ENCODE measurements at places on chromosomes 12 and 14. TPM values are rescaled to one million over a fixed set of nuclear protein-coding genes. Genes with fewer than 3 reads are reported as not detected.

DNA sequence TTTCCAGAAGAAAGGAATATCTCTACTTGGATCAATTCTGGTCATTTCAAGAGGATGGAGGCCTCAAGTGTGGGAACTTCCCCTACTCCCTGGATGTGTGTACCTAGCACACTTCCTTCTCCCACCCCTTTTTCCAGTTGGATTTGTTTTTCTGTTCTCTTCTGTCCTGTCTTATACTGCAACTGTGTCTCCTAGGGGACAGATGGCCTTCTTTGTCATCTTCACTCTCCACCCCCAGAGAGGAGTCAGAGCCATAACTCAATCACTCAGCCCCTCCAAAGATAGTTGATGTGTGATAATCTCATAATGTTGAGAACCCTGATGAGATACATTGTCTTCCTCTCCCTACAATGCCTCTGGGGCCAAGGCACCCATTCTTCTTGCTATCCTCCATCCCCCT lies 2.1 kb upstream of the DTX3 start:
- DNase-seq: no peak

DNA sequence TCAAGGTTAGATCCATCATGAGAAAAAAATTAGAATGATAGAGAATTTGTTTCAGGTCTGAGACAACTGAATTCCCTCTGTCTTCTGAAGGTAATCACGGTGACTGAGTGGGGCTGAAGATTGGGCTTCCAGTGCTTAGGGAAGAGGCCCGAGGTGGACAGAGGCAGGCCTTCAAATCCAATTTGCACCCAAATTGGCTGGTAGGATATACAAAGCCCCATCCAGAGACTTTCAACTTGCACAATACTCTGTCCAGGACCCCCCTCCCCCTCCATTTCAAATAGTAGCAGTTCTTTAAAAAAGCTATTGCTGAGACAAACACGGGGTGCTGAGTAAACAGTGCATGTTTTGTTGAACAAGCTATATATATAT lies 3.6 kb upstream of the FOXG1 start:
- DNase-seq: no peak

GRCh38 chr12:60349232-60349978 lies 753.6 kb downstream of the SLC16A7 start:
- no peak for DNase-seq

DNA sequence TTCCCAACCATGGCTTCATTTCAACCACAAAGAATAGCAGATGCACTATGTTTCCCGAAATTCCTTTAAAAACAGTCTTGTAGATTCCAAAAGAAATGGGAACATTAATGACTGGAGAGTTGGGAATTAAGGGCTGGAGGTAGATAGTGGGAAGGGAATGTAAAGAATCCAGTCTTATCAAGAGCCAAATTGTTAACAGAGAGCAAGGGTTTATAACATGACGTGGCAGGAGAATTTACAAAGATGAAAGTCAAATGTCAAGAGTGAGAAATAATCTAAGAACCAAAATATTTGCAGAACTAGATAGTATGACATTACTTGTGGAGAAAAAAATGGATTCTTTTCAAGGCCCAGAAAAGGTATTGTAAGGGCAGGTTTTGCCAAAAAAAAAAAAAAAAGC lies 200.9 kb downstream of the GRIN2B start:
- no peak for DNase-seq

DNA sequence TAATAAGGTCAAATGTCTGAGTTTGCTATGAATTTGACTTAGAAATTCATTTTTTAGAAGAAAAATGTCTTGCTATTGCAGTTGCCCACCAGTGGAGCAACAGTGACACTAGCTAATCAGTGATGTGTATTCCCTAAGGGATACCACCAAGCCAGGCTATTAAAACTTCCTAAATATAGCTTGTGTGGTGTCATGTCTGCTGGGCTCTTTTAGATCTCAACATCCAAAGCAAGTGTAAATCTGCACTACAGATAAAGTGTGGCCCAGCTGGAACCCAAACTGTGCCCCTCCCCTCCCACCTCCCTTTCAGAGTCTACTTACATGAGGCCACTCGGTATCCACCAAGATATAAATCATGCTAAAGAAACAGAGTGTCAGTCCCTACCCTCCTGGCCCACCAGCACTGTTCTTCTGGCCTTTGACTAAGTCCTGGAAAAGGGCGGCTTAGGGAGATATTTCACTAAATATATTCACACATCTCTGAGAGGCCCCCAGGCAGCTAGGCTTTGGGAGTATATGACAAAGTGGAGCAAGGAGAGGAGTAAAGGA lies 53.8 kb downstream of the SLC35F4 start:
- no peak for DNase-seq

DNA sequence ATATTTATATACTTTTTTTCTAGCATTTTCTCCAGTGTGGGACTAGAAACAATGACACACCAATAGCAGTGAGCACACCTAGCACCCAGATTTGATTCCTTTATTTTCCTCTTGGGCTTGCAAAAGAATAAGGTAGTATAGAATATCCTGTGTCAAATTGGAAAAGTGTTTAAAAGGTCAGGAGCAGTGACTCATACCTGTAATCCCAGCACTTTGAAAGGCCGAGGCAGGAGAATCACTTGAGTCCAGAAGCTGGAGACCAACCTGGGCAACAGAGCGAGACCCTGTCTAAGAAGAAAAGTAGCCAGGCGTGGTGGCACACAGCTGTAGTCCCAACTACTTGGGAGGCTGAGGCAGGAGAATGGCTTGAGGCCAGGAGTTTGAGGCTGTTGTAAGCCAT lies 53.8 kb upstream of the SGPP1 start:
- no peak for DNase-seq

DNA sequence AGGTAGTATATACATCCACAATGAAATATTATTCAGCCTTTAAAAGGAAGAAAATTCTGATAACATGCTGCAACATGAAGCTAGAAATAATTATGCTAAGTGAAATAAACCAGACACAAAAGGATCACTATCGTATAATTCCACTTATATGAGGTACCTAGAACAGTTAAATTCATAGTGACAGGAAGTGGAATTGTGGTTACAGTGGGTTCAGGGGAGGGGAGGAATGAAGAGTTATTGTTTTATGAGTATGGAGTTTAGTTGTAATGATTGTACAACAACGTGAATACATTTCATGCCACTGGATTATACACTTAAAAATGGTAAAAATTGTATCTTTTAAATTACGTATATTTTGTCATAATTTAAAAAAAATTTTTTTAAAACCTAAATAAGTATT lies 21.0 kb downstream of the EEA1 start:
- DNase-seq: no peak

Gene RBM25
- 22.7 TPM for total RNA-seq

Gene PLEKHG3
- 11.0 TPM for total RNA-seq
